Breast epithelium (tissue), 4 donors: ENCODE measurements at places on chromosomes 2 and 18. TPM values are rescaled to one million over a fixed set of nuclear protein-coding genes. Genes with fewer than 3 reads are reported as not detected.

DNA sequence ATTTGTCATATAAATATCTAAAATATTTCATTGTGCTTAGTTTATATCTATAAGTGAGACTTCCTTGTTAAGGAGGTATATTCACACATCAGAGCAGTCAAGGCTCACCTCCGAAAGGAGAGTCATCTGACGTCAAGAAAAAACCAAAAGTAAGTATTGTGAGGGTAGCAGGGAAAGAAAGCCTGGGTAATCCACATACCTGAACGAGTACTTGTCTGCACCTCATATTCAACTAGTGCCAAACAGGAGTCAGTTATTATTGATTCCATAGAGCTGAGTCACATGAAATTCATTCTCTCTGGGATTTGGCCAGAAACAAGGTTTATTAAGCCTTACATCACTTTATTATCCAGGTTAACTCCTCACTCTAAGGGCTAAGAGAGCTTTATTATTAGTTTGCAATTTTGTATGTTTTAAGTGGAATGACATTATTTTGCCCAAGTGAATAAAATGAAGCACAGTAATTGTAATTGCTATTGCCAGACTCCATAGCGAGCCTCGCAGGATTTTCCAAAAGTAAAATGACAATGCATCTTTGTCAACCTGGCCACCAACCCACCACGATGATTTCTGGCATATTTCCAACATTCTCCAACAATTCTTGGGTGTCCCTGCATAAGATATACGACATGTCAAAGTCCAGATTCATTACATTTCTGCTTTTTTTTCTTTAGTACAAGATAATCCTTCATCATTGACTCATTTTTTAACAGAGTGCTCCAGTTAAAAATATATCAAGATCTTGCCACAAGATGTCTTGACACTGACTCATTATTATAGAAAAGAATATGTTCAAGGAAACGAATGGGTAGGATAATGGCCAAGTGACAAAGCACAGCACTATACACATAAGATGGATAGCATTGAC is 1210.4 kb upstream of the ACVR2A start:
- DNase-seq = no peak

DNA sequence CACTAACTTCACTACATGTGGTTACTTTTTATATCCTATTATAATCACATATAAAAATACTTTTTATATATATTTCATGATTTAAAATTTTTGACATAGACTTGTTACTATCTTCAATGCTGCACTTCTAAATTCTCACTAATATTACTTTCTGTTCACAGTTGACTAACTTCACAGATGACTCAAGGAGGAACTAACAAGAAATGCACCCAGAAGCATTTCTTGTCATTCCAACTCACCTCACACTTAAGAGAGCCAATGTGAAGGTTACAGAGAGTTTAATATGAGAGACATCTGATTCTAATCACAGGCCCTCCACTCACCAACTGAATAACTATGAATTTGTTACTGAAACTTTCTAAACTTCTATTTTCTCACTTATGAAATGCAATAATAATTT is 399.8 kb upstream of the SLC8A1 start:
- no peak for DNase-seq

GPR55 gene
- total RNA-seq = 0.16 TPM

UGT1A9 gene
- total RNA-seq = not detected

TNFAIP6 gene
- 2.6 TPM for total RNA-seq

DNA sequence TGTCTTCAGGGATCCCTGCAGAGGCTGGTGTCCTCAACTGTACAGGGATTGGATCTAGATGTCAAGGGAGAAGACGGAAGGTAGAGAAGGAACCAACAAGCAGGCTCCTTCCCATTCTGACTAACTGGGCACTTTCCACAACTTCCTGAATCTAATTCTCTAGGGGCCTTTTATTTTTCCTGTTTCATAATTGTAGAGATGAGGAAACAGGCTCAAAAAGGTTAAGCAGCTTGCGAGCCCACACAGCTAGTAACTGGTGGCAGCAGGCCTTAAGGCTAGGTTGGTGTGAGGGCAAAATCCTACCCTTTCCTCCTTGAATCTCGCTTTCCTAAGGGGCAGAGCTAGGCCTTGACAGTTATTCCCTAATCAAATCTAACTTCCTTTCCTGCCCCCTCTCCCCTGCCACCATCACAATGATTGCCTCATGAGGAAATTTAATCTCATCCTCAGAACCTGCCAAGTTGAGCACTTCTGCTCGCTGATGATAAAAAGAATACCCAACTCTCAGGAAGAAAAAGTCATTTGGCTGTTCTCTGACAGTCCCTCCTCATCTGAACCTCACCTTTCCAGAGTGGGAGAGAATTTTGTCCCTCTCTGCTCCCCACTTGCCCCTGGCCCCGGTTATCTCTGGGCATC is 35.7 kb upstream of the POLE4 start:
- DNase-seq = no peak
